ENCODE measurements at places on chromosomes 7 and 10.

- peak; percentile 62 for DNase-seq
Measured at GRCh38 chr7:37920849-37921805, 687 bp downstream of the EPDR1 start.

DNA sequence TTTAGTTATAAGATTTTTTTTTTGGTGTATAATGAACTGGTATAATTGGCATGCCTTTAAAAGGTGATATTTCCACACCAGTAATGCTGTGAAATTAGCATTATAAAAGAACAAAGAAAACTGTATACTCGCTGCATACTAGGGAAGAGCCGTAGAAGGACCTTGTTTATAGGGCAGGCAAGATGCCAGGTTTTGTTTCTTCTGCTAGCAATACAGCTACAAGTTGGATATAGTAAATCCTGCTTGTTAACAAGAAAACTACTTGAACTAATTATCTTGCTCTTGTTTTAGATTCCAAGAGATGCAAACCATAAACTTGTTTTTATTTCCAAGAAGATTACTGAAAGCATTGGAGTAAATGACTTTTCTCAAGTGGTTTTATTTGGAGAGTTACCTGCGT lies 1.9 kb downstream of the DNAH11 start:
- DNase-seq: peak; percentile 86

DNA sequence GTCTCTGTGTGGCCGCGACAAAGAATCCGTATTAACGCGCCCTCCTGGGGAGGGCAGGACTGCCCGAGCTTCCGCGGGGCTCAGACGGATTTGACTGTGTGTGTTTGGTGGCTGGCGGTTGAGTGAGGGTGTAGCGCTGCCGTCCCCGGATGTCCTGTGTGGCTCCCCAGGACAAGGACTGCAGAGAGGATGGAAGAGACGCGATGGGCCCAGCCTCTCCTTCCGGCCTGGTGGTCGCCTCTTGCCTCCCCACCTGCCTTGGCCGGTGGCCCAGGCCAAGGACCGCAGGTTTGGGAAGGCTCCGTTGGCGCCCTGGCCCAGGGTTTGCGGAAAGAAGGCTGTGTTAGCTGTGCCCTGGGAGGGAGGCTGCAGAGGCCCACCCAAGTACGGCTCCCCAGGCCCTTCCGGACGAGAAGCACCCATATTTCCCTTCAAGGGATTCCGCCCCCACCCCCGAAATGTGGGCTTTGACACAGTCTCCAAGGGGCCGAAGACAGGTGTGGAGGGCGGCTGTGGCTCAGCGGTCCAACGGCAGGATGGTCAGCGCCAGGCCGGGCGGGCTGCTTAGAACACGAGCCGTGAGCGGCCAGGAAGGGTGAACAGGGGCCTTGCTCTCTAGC lies 2.3 kb downstream of the UNCX start:
- no peak for DNase-seq

- no peak for DNase-seq
Measured at GRCh38 chr10:57260175-57260574, 899.1 kb upstream of the ZWINT start.

- no peak for DNase-seq
Measured at GRCh38 chr7:50653126-50653864, 88.1 kb upstream of the DDC start.

DNA sequence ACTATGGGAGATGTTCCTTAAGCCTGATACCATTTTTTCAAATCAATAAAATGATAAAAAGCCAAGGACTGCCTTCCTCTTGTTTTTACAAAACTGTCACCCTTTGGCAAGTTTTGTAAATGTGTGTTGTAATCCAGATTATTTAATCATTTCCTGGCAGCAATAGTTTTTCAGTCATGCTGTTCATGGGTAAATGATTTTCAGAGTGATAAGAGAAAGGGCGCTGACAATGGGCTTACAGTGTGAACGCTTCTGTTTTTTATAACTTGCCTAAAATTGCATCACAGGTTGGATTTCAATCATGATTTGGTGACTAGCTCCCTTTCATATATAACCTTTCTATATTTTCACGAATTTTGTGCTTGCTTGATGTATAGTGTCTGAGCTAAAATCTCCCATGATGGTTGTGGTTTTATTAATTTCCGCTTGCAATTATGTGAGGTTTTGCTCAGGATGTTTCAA lies 19.0 kb upstream of the DMBT1 start:
- DNase-seq: no peak

- DNase-seq: no peak
Measured at GRCh38 chr7:157195868-157196267, 57.1 kb downstream of the UBE3C start.

- no peak for DNase-seq
Measured at GRCh38 chr10:124688386-124688785, 55.8 kb downstream of the FAM53B start.

- DNase-seq: no peak
Measured at GRCh38 chr10:17415046-17415658, 39.2 kb downstream of the ST8SIA6 start.

DNA sequence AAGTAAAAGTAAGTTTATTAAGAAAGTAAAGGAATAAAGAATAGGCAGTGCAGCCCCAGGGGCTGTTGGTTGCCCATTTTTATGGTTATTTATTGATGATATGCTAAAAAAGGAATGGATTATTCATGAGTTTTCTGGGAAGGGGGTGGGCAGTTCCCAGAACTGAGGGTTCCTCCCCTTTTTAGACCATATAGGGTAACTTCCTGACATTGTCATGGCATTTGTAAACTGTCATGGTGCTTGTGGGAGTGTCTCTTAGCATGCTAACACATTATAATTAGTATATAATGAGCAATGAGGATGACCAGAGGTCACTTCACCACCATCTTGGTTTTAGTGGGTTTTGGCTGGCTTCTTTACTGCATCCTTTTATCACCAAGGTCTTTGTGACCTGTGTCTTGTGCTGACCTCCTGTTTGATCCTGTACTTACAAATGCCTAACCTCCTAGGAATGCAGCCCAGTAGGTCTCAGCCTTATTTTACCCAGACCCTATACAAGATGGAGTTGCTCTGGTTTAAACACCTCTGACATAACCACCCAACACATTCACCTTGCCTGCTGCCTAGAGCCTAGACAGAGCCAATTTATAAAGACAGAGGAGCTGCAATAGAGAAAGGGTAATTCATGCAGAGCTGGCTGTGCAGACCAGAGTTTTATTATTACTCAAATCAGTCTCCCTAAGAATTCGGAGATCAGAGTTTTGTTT lies 10.9 kb upstream of the ERCC6 start:
- DNase-seq: no peak

GRCh38 chr10:51685768-51686167 lies 13.6 kb downstream of the CSTF2T start:
- no peak for DNase-seq

GRCh38 chr10:76086761-76087639 lies 655.6 kb downstream of the LRMDA start:
- peak; percentile 55 for DNase-seq

- DNase-seq: no peak
Measured at GRCh38 chr7:80347173-80347572, 164.7 kb downstream of the GNAT3 start.

DNA sequence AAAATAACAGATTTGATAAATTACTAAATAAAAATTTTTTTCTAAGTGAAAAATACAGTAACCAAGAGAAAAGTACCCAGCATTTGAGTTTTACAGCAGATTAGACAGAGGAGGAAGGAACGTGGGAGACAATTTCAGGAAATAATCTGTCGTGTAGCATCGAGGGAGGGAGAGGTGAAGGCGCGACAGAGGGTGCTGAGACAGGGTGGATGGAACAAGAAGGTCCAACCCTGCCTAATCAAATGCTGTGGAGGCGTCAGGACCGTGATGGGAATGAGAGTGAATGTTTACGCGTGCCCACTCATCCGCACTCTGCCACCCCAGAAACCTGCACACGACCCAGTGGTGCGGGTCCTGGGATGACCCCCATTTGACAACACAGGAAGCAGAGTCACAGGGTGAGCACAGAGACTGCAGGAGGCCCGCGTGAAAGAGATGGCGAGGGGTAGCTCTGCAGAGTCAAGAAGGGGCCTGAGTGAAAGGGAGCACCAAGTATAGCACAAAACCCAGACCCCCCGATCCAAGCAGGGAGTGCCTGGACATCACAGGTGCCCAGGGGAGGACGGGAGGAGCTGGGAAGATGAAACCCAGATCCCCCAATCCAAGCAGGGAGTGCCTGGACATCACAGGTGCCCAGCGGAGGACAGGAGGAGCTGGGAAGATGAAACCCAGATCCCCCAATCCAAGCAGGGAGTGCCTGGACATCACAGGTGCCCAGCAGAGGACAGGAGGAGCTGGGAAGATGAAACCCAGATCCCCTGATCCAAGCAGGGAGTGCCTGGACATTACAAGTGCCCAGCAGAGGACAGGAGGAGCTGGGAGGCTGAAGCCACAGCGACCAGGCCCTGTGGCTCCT lies 558.9 kb downstream of the DNAJB6 start:
- DNase-seq: no peak

GRCh38 chr10:132890301-132890700 lies 52.1 kb downstream of the CFAP46 start:
- no peak for DNase-seq

DNA sequence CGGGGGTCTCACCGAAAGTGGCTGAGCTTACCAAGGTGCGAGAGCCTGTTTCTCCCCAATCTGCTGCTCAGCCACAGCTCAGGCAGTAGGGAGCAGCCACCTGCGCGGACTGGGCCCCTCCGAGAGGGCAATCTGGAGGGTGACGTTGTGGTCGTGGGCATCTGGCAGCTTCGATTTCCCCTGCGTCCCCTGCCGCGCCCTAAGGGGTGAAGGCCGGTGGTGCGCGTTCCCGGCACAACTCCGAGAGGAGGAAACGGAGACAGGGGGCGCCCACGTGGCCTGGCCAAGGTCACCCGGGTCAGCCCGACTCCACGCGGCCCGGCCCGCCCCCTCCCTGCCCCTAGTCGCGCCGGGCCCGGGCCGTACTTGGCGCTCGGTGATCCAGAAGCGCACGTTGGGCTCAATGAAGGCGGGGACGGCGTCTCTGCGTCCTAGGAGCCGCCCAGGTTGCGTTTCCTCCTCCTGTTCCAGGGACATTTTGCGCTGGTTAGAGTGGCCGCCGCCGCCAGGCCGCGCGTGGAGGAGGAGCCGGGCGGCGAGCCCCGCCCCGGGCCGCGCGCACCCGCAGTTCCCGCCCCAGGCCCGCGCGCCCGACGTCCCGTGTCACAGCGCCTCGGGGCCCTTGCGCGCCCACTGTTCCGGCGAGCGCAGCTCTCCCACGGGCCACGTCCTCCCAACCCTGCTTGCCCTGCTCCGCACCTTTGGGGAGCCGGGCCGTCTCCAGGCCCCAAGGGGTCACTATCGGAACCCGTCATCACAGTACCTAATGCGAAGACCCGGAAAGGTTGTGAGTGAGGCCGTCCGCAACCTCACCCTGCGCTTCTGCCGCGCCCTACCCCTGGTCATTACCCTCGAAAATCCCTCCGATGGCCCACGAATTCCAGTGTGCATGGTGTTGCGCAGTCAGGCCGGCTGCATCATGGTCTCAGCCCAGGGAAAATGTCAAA lies at the start of gene SFXN4:
Gene SFXN4, minus strand, starts transcription at position 544 of the 947 bp plus-strand sequence. Its CDS starts 67 bp downstream, at position 477.
- peak; percentile 26 for DNase-seq

DNA sequence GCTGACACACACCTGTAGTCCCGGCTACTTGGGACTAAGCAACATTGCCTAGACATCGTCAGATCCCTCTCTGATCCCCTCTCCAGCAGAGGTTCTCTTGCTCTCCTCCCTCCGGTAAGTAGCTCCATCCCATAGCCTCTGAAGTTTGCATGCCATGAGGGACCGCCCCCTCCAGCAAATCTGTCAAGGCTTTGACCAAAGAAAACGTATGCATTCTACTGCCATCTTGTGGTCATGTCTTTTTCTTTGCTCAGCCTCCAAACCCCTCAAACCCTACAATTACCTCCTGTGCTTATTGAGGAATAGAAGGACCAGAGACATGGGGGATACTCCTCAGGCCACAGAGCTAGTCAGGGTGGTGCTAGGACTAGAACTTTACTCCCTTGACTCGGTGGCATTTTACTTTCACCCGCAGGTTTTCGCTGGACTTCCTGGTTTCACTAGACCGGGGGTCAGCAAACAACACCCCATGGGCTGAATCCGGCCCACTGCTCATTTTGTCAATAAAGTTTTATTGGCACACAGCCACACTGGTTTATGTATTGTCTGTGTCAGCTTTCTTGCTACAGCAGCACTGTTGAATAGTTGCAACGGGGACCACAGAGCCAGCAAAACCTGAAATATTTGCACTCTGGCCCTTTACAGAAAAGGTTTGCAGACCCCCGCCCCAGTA lies 202.6 kb upstream of the FOXK1 start:
- DNase-seq: peak; percentile 23

- DNase-seq: no peak
Measured at GRCh38 chr7:28133872-28134271, 46.7 kb downstream of the JAZF1 start.

DNA sequence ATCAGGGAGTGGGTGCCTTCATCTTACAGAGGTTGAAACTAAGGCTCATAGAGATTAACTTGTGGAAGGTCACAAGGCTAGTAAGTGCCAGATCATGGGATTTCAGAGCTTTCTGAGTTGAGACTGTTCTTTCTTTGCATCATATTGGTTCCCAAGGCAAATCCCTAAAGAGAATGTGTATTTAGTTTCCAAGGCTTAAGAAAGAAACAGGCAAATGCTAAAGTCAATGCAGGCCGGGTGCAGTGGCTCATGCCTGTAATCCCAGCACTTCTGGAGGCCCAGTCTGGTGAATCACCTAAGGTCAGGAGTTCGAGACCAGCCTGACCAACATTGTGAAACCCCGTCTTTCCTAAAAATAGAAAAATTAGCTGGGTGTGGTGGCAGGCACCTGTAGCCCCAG lies 19.8 kb downstream of the CDK1 start:
- DNase-seq: no peak

- DNase-seq: no peak
Measured at GRCh38 chr10:85318809-85319807, 990.7 kb downstream of the CCSER2 start.

DNA sequence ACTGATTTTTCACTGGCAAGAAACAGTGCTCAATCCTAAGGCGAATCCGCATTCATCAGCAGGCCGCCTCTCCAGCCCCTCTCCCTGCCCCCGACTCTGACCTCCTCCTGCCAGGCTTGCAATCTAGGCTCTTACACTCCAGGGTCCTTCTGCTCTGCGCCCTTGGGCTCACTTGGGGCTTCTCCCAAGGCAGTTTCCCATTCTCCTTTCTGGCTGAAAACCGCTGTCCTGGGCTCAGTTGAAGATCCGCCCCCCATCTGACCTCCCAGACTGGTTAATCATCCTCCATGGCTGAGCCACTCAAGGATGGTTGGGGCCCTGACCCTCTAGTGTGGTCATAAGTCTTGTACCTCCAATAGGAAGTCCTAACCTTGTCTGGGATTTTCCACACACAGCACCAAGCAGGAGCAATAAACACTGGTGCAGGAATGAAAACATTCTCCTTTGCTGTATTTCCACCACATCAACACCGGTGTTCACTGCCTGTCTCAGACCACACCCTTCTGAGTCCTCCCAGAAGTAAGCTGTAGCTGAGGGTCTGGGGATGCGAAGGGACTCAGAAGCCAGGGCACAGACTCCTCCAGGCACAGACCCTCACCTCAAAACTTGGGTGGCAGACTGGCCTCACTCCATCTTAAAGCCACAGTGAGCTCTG lies 42.4 kb downstream of the TNS3 start:
- no peak for DNase-seq

GRCh38 chr10:14953424-14954000 lies 384 bp downstream of the DCLRE1C start:
- peak; percentile 25 for DNase-seq

- no peak for DNase-seq
Measured at GRCh38 chr7:88203401-88203800, 16.4 kb downstream of the SRI start.

- peak; percentile 36 for DNase-seq
Measured at GRCh38 chr7:134513169-134513752, 14.1 kb upstream of the AKR1B10 start.

GRCh38 chr7:114588506-114588905 lies 173.9 kb downstream of the FOXP2 start:
- DNase-seq: no peak

Data from NCI-H1105 treated with DMSO at 0.1 percent for 48 hours (cell line).